Memory B cell (primary cell): ENCODE measurements at places on chromosomes 3 and 15.

DNA sequence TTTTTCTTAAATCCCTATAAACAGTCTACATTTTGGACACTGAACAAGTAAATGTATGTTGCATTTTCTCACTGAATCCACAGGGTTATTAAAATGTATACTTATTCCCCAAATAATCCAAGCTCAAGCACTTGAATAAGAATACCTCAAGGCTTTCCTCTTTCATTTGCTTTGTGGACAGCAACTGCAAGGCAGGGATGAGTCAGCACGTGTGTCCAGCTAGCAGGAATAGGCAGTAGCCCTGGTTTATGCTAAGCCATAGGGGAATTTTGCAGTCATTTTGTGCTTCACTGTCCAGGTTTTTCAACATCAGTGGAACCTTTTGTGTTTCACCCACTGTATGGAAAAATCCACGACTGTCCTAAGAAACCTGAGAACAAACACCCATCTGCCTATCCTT, 96.7 kb upstream of the KCNMB2 start:
- H3K36me3 ChIP-seq, result no peaks in the 10 kb centered on the region
- no peak for DNase-seq
- H3K4me3 ChIP-seq, result no peak overlapping the region

GRCh38 chr3:171646357-171647133, 163.7 kb downstream of the PLD1 start:
- no peak overlapping the region for H3K27ac ChIP-seq
- no peak for DNase-seq
- peaks cover 2% of the 10 kb centered on the region for H3K4me1 ChIP-seq
- no peak overlapping the region for H3K4me3 ChIP-seq
- H3K27me3 ChIP-seq, result peaks cover 6% of the 10 kb centered on the region
- no peaks in the 10 kb centered on the region for H3K36me3 ChIP-seq

- H3K27me3 ChIP-seq, result peaks cover 5% of the 10 kb centered on the region
- DNase-seq, result no peak
- H3K36me3 ChIP-seq, result no peaks in the 10 kb centered on the region
- H3K4me1 ChIP-seq, result no peaks in the 10 kb centered on the region
- H3K27ac ChIP-seq, result no peak overlapping the region
Measured at GRCh38 chr3:24202071-24202470, 257.0 kb downstream of the NR1D2 start.

- H3K27ac ChIP-seq, result no peak overlapping the region
- no peaks in the 10 kb centered on the region for H3K36me3 ChIP-seq
- no peaks in the 10 kb centered on the region for H3K27me3 ChIP-seq
- no peak overlapping the region for H3K4me3 ChIP-seq
Measured at GRCh38 chr15:32649342-32649741, 7.8 kb downstream of the SCG5 start.

DNA sequence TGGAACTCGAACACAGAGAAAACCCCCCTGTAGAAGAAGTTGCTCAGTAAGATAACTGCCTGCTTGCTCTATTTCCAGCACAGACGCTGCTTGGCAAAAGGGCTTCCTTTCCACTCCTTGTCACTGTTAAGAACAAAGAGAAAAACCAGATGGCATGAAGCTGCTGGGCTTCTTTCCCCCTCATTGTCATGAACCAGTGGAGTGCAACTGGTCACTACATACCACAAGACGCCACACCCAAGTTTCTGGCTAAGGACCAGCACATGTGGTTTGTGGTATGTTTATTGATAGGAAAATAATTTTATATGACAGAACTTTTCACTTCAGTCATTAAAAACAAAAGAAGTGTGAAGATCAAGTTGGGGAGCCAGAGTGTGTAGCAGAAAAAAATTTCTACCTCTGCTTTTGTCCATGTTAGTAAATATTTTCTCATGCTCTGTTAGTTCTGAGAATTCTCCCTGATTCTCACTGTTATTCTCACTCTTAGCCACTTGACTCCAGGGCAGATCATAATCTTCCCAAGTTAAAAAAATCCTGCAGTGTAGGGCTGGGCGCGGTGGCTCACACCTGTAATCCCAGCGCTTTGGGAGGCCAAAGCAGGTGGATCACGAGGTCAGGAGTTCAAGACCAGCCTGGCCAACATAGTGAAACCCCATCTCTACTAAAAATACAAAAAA, 37.9 kb downstream of the CLK3 start:
- no peak overlapping the region for H3K4me3 ChIP-seq
- peaks cover 16% of the 10 kb centered on the region for H3K4me1 ChIP-seq
- H3K36me3 ChIP-seq, result peaks cover 8% of the 10 kb centered on the region
- no peak for DNase-seq

- H3K4me3 ChIP-seq, result no peak overlapping the region
- no peak overlapping the region for H3K27ac ChIP-seq
- no peaks in the 10 kb centered on the region for H3K4me1 ChIP-seq
- H3K36me3 ChIP-seq, result no peaks in the 10 kb centered on the region
Measured at GRCh38 chr3:194514626-194515025, 27.8 kb upstream of the ATP13A3 start.

DNA sequence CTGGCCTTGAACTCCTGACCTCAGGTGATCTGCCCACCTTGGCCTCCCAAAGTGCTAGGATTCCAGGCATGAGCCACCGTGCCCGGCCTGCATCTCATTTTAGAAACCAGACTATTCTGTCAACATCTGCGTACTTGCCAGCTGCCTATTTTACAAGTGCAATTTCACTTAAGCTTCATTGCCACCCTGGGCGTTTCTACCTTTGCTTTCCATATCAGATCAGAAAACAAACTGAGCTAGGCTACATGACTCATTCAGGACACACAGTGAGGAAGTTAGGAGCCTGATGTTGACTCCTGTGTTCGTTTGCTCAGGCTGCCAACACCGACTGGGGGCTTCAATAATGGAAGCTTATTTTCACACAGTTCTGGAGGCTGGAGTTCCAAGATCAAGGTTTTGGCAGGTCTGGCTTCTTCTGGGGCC, 42.3 kb upstream of the KLHL25 start:
- no peak overlapping the region for H3K4me3 ChIP-seq
- H3K36me3 ChIP-seq, result no peaks in the 10 kb centered on the region
- H3K27ac ChIP-seq, result no peak overlapping the region

DNA sequence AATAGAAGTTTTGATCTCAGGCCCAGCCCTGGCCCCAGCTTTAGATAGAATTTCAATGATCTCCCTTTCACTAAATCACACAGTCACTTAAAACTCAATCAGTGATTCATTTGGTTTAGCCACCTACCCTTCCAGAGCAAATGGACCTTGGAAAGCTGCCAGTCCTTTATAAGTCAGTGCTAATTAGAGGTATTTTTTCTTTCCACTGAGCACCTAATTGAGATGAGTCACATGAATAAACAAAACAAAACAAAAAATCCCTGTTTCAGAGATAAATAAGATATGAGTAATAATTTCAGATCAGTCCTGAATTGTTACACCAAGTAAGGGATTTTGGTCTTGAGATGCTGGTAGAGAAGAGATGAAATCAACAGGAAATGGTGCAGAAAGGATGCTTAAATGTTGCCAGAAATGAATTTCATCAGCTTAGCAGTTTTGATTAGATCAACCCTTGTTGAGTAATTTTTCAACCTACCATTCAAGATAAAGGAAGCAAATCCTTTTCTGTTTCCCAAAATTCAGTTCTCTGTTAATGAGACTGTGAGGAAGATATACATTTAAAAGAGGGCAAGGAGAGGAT, 352.0 kb upstream of the COL8A1 start:
- no peak overlapping the region for H3K4me3 ChIP-seq
- no peak for DNase-seq
- H3K27ac ChIP-seq, result no peak overlapping the region
